Hippocampal formation (tissue), 2 donors: ENCODE measurements at places on chromosomes 2 and 18.

- DNase-seq, result peak; percentile 36
Observed at GRCh38 chr2:172790404-172790803, 54.8 kb downstream of the RAPGEF4 start.

DNA sequence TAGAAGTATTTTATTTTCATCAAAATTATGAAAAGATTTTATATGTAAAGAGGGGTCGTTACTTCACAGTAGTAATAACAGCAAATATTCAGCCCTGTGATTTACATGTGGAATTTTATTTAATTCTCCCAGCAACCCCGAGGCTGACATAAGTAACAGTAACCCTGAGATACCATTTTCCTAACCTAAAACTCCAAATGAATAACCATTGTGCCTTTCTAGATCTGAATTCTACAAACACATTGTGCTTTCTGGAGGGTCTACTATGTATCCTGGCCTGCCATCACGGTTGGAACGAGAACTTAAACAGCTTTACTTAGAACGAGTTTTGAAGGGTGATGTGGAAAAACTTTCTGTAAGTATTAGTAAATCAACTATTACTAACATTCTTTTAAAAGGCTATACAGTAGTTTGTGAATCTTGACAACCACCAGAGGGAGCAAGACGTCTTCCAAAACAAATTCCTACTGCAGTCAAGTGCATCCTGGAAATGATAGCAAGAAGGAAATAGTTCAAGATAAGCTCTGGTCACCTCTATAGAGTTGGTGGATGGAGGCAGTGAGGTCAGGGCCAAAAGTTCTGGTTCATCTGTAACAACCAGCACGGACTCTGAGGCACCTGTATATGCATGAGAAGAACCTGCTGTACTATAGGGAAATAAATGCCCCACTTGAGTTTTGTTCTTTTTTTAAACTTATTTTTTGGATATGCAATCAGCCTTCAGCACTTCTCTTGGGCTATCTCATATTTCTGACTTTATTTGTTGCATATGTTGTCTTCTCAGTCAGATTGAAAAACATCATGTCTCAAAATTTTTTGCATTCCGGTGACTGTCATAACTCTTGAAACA is 37.4 kb downstream of the ACTR2 start:
- peak; percentile 75 for DNase-seq

DNA sequence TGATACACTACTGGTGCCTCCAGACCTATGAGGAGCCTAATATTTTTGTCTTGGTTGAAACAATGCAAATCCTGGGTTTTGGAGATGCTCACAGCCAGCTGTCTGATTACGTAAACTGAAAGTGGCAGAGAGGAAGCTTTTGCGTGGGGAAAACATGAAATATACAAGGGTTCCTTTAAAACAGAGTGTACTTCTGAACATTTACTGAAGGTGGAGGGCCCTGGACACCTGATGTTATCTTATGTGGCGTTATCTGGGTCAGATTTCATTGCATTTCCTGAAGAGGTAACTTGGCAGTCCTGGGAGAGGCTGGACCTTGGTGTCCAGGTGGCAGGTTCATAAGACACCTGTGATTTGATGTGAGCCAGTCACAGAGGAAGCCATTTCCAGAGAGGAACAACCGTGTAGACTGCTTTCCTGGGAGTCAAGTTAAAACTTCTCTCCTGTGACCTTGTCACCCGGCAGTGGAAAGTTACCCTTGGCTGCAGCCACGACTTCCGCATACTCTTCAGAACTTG is 105.0 kb downstream of the NEDD4L start:
- no peak for DNase-seq

DNA sequence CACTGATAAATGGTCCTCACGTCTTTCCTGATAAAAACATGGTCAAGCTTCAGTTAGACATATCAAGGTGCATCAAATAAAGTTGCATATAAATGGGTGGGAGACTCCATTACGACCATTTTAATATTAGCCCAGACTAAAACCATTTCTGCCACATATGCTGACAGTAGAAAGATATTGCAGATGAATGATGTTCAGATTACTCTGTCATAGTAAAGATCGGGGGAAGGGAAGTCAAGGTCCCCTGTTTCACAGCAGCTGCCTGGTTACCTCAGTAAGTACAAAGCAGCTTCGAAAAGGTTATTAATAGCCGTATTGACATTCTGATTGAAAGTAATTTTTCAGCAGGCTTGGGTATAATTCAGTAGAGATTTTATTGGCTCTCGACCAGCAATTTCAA is 927.7 kb upstream of the CDH2 start:
- DNase-seq, result no peak

DNA sequence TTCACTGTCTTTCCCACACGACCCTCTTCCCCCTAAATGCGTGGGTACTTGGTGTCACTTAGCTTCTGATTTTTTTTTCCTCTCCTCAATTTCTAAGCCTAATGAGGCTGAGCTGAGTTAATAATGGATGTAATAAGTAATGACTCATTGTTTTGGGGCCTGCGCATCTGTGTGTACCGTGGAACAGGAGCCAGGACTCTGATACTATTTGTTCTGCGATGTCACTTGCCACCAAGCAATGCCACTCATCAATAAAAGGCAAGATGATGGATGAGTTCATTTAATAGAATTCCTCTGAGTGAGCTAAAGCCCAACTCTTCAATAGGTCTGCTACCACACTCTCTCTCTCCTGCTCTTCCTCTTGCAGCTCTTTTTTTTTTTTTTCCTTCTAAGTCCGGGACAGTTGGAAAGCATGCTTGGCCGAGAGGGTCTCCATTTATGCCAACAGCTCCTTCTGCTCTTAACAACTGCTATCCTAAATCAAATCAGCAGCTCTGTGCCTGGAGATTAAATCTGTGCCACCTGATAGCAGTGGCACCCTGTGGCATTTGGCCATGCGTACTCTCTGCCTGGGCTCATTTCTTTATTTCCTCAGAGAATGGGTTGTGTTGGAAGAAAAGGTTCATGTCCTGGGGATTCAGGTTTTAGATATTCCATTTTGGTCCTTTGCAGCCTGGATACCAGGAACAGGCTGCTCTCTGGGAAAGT is 1284.2 kb upstream of the PIK3C3 start:
- no peak for DNase-seq

- no peak for DNase-seq
Observed at GRCh38 chr2:212135739-212136138, 402.9 kb downstream of the ERBB4 start.

GRCh38 chr2:12862541-12862940 is 145.8 kb downstream of the TRIB2 start:
- DNase-seq, result no peak

DNA sequence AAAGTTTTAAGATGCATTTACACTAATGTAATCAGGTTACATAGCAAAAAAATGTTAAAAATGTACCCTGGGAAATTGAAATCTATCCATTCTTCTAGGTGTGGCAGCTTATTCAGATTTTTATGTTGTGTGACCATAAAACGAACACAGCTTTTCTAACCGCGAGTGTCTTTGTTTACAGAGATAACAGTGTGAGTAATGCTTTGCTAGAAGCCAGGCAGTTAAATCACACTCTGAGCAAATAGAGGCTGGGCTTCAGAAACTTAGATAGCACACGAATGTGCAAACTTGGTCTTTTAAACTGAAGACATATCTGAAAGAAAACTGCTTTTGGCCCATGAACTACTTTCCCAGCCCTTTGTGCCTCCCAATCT is 116.1 kb downstream of the SPTBN1 start:
- no peak for DNase-seq

DNA sequence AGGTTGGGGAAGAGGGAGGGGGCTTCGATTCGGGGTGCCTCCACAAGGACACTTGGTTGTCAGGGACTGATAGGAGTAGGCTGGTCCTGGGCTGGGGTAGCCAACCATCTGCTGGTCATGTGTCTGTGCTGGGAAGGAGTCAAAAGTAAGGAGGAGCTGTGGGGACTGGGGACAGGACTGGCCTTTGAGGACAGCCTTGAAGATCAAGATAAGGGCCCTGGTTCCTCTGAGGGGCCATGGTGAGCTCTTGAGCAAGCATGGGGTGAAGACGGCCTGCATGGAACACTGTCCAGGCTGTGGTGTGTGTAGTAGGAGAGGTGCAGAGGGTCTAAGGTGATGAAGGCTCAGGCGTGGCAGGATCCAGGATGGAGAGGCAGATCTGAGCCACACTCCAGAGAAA is 1.7 kb downstream of the CYP27A1 start:
- DNase-seq, result no peak

DNA sequence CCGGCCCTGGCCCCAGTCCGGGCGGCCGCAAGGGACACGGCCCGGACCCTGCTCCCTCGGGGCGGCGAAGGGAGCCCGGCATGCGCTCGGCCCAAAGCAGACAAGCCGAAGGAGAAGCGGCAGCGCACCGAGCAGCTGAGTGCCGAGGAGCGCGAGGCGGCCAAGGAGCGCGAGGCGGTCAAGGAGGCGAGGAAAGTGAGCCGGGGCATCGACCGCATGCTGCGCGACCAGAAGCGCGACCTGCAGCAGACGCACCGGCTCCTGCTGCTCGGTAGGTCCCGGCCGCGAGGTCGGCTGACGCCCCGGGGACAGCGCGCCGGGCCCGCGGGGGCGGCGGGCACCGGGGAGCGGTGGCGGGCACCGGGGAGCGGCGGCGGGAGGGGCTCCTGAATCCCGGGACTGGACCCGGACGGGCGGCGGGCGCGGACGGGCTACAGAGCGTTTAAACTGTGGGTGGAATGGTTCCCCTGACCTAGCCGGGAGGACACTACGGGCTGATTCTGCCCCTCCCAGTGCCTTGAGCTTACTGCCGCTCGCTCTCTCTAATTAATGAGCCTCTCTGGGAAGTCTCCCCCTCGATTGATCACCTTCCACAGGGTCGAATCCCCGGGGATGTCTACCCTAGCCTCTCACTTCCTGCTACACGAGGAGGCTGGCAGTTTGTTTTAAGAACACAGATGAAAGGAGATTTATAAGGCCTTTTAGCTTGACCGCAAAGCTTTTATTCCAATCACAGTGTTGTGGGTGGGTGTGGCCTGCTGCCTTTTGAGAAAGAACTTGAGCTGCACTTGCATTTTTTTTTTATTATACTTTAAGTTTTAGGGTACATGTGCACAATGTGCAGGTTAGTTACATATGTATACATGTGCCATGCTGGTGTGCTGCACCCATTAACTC is 853 bp downstream of the GNAL start:
- DNase-seq, result no peak

DNA sequence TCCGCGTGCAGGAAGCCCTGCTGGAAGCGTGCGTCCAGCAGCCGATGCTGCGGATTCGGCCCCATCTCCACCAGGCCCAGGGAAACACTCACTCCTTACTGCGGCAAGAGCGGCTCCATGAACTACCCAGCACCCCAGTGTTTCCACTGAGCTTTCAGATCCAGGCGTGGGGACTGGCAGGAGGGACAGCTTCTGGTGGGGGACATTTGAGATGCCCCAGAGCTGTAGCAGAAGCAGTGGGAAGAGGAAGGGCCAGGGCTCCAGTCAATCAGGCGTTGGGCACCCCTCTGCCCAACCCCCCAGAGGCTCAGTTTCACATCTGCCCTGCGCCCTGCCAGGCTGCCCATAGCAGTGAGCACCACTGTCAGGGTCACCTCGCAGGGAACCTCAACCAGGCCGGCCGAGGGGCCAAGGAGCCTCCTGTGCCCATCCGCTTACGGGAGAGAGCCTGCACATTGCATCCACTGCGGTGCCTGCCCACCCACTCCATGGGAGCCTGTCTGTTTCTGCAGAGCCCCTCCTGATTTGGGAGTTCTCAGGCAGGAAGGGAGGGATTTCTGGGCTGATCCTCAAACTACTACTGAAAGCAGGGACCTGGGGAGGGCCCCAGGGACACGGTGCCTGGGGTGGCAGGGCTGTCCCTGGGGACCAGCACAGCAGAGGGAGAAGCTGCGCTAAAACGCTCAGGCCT is 4.6 kb downstream of the AGXT start:
- no peak for DNase-seq
